NCI-H1417 (cell line): ENCODE measurements at places on chromosomes 1 and 21.

GRCh38 chr1:186183970-186184628 is 191.0 kb downstream of the TPR start:
- DNase-seq, result no peak

GRCh38 chr1:156664046-156664766 is 13.0 kb downstream of the NES start:
- peak; percentile 21 for DNase-seq

DNA sequence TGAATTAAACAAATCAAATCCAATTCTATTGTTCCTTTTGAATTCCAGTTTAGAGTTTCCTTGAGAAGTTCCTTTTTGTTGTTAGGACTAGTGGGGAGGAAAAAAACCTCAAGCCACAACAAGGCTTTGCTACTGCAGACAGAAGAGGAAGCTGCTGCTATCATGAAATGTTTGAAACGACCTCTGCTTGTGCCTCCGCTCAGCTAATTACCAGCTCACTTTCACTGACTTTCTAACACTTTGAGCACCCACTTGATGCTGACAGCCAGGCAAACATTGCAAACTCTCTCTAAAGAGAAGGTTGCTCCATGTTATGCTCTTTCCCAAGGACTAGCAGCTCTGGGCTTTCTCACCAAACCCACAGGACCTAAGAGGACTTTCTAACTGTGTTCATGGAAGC is 203.9 kb upstream of the PROX1 start:
- no peak for DNase-seq

- no peak for DNase-seq
These were observed 93.1 kb downstream of the HHIPL2 start for GRCh38 chr1:222454782-222455181.

DNA sequence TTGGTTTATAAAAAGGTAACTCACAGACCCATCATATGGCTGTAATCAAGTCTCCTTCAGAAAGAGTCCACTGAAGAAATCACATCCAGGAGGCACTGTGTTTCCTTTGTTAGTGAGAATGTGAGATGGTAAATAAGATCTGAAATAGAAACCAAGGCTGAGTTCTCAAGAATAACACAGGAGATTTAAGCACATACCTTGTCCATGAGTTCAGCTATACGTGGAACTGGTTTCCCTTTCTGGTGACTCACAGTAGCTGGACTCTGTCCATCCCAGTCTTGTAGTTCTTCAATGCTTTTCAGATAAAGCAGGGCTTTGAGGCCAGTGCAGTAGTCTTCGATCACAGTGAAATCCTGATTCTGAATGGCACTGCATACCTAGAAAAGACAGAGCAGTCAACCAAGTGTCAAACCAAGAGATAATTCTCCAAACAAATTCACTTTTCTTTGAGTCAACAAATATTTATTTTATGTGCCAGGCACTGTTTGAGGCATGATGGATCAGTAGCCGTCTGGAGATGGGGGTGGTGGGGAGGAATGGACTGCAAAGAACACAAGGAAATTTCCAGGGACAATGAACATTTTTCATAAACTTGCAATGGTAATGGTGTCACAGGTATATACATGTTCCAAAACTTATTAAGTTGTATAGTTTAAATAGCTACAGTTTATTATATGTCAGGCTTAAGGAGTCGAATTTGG is 471.4 kb downstream of the PTBP2 start:
- DNase-seq, result no peak

DNA sequence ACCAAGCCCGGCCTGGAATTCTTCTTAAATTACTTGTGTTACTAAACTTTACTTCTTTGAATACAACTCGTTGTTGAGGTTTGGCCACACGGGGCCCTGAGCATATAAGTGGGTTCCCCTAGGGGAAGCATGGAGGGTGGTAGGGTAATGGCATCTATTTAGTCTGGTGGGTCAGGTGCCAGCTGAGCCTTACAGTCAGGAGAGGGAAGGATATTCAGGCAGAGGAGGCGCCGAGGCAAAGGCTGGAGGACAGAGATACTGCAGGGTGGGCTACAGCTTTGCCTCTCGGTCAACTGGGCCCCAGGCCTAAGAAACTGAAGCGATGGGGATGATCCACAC is 424 bp upstream of the NECAP2 start:
- no peak for DNase-seq

DNA sequence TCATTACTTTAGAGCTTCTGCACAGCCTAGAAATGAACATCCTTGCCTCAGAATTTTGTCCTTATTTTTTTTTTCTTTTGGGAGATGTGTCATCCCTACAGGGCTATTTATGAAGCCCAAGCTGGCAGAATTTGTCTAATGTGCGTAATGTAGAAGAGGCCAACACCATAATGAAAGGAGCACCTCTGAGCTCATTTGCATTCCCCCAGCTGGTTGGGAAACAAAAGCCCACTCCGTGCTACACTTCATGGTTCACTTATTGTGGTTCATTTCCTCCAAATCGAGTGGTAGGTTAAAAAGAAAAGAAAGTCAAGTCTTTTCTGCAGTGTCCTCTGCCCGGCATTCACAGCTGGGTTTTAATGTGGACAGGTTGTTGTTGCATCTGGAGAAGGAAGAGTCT is 73.5 kb downstream of the KAZN start:
- no peak for DNase-seq

DNA sequence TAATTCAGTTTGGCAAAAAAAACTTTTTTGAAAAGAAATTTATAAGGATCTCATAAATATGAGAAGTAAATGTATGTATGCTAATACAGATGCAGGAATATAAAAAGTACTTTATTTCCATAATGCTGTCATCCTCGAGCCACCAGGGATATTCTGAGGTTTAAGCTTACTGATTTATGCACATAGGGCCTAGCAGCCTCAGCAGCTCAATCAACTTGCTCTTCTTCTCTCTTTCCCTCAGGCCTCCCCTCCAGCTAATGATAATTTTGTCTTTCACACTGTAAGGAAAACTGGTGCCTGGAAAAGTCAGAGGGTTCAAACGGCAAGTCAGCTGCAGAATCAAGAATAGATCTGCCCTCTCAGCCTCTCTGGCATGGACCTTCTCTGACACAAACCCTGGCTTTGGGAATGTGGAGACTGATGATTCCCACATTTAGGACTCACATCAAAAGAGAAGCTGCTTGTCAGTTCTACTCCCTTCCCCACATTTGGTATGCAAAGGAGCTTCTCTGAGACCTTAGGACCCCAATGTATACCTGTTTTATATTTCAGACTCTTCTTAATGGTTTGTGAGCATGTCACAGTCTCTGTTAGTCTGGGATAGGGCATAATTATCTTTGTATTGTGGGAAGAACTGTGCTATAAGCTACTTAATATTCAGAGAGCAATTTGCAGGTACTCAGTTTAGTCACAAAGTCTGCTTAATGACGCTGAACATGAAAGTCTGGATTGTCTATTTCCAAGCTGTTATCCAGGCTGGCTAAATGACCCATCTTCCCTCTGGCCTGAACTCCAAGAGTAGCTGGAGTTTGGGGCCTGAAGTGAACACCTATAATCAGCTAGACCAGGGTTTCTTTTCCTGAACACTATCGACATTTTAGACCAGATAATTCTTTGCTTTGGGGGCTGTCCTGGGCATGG is 52.1 kb upstream of the DIPK1A start:
- DNase-seq, result no peak

GRCh38 chr1:40773748-40774265 is 9.8 kb upstream of the KCNQ4 start:
- DNase-seq, result no peak

- no peak for DNase-seq
These were observed 43.0 kb upstream of the USH2A start for GRCh38 chr1:216466162-216466801.

DNA sequence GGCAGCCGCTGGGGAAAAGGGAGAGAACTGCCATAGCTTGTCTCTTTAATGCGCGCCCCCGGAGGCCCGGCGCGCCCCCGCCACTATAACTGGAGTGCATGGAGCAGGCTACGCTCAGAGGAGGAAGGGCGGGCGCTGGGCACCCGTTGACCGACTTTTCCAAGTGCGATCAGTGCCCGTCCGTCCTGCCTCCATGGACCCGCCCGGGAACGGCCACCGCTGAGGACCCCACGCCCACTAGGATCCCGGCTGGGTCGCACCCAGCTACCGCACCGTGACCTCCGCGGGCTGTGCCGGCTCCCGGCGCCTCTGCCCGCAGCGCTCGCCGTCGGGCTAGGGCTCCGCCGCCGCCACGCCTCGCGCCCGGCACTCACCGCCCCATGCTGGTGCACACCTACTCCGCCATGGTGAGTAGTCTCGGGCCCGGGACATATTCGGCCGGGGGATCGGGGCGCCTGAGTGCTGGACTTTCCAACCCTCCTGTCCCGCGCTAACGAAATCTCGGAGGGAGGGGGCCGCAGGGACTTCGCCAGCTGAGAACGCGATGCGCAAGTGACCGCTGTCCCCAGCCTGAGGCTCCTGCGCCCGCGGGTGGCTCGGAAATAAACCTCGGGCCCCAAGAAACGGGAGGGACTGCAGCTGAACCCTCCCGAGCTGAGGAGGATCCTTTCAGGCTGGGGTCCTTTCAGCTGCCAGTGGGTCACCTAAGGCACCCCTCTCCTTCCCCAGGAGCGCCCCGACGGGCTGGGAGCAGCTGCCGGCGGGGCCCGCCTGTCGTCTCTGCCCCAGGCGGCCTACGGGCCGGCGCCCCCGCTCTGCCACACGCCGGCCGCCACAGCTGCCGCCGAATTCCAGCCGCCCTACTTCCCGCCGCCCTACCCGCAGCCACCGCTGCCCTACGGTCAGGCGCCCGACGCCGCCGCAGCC is at the start of gene TFAP2E:
Gene TFAP2E (plus strand): TSS at position 117 of the 927 bp plus-strand sequence. CDS start 264 bp downstream, at position 381.
- no peak for DNase-seq

DNA sequence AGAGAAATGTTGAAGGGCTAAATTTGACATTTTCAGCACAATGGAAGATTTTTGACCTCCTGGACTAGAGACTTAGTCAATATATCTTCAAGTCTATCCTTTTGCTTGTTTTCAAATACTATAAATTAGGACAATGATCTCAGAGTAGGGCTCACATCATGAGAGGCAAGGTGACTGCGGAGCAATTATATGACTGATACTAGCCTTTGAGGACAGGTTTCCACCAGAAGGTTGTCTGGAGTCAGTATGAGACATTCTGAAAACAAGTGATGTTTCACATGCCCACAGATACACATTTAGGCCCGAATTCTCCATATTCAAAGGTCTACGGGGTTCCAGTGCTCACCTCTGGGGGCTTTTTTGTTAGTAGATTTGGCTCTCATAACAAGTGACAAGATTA is 142.3 kb upstream of the SAMSN1 start:
- DNase-seq, result no peak

- DNase-seq, result peak; percentile 76
These were observed 35.5 kb downstream of the CACHD1 start for GRCh38 chr1:64505232-64505943.

DNA sequence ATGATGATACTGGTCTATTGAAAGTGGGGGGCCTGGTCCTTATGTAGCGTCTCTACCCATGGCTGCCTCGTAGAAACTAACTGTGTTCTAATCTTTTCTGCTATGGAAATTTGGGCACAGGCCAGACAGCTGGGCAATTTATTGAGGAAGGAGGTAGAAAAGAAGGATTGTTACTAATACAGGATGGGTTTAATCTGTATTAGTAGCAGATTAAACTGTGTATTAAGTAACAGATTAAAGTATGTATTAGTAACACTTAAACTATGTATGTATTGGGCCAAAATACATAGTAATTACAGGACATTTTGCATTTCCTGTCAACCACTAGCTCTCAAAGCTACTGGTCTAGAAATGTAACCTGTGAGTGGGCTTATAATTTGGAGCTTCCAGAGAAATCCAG is 142.0 kb downstream of the MAST2 start:
- DNase-seq, result no peak

- DNase-seq, result peak; percentile 14
These were observed 84.7 kb downstream of the PHTF1 start for GRCh38 chr1:113674591-113674990.
